NCI-H510A (cell line): ENCODE measurements at places on chromosomes 13 and 19.
A peak's percentile ranks its signal among the peaks of the same experiment; 100 is the strongest.

DNA sequence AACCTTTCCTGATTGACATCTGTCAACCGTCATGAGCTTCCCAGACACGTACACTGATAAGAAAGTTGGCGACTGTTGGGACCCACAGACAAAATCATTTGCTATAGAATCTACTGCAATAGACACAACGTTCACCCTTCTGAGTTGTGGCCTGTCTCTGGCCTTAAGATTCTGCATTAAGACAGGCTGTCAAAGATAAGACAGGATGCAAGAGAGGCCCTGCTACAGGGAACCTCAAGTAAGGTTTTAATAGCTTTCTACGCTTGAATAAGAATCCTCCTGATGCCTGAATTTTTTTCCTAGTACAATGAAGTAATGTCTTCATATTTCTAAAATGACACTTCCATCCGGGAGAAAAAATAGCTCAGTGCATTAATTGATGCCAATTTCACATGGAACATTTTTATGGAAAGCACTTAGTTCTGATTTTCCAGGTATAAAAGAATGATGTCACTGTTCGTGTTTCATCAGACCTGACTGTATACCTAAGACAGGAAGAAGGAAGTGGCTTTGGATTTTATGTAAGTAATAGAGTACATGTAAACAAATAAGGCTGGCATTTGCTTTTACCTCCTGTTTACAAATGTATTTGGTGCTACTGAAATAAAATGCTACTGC, 275.2 kb upstream of the GPC6 start:
- DNase-seq = no peak

DNA sequence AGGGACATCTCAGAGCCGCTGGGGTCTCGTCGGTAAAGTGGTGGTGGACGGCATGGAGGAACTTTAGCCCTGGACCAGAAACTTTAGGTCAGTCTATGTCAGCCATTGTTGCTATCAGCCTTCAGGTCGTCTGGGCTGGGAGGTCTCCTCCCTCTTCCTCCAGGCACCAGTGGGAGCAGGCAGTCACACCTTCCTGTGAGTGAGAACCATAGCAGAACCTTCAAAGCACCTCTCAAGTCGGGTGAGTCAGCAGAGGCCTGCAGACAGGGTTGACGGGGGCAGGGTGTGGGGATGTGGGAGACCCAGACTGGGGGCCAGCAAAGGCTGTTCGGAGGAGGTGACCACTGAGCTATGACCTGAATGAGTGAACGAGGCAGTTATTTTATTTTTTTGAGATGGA, 15.4 kb upstream of the SBNO2 start:
- no peak for DNase-seq

DNA sequence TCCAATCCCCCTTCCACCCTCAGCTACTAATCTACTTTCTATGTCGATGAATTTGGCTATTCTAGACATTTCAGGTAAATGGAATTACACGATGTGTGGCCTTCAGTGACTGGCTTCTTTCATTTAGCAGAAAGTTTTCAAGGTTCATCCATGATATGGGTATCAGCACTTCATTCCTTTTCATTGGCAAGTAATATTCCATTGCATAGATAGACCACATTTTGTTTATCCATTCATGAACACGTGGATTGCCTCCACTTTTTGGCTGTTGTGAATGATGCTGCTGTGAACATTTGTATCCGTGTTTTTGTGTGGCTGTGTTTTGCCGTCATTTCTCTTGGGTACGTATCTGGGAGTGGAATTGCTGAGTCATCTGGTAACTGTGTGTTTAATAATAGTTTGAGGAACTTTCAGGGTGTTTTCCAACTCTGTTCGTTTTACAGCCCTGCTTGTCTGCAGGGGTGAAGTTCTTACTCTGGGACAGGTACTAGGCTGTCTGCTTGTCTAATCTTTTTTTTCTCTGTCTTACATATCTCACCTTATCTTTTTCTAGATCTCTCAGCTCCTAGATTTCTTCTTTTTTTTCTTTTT, 32.5 kb downstream of the MARK4 start:
- DNase-seq = no peak

DNA sequence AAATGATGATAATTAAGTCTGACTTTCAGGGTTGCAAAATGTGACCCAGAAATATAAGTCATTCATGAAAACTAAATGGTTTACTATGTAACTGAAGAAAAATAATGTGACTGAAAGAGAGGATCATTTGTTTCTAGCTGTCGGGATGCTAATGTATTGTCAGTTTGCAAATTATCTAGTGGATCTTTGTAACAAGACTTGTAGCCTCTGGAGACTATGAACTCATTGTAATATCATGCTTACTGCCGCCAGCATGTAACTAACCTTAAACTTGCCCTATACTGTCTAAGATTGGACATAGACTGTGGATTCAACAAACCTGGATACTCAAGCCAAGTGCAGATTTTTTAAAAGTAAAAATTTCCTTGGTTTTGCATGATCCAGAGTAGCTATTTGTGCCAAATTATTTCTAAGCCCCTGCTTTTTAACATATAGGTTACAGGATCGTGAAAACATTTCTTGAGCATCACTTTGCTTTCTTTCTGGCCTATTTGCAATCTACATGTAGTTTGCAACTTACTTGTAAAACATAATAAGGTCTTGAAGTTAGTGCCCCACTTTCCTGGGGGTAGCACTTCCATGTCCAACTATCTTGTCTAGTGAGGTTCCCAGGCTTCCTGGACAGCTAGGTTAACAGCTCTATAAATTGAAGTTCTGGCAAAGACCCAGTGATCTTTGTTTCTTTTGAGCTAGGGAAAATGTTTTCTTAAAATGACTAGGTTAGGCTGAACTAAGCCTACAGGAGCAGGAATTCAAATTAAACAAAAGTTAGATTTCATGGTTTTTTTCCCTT, 3.3 kb upstream of the POSTN start:
- DNase-seq = no peak

DNA sequence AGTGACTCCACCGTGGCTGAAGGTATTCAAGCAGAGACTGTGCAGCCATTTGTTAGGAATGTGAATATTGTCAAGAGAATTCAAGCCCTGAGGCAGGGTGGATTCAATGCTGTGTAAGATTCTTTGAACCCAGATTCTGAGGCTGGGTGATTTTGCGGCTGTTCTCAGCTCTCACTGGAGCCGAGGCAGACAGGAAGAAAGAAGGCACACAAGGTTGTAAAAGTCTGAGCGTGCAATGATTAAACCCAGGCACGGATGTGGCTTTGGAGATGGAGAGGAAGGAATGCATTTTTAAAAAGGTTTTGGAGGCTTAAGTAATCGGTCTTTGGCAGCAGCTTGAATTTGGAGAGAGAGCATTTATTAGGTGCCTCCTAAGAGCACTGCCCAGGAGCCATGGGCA, 187.9 kb downstream of the KATNAL1 start:
- no peak for DNase-seq

GRCh38 chr19:40274585-40275544, 10.3 kb downstream of the AKT2 start:
- DNase-seq = peak; percentile 22

GRCh38 chr19:54168174-54168917, 4.6 kb downstream of the TMC4 start:
- DNase-seq = peak; percentile 66

- no peak for DNase-seq
Measured at GRCh38 chr19:33772102-33772857, 24.4 kb upstream of the KCTD15 start.

DNA sequence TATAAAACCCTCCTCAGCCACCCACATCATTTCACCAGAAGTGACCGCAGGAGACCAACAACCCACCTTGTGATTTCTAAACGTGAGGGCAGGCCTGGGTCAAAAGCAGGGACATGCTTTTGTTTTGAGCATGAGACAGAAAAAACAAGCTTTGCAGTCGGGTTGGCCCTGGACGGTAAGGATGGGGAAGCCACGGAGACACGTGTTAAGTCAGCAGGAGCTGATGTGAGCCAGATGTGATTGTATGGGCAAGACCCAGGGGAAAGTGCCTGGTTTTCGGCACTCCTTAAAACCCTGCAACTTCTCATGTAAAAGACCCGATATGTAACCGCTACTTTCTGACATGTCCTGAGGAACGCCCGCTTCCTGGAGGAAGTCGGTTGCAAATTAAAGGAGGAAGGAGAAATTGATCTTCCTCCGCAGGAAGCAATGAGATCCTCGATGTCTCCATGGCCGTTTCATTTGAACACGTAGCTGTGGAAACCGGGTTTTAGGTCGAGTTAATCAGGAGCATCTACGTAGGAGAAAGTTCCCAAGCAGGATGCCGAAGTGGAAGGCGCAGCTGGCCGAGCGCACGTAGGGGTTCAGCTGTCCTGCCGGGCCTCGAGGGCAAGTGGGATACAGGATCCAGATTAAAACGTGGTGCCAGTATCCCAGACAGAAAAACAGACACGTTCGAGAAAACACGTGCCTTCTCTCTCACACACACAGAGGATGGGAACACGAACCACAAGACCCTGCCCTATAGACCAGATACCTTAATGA, 40.5 kb upstream of the POMP start:
- no peak for DNase-seq

DNA sequence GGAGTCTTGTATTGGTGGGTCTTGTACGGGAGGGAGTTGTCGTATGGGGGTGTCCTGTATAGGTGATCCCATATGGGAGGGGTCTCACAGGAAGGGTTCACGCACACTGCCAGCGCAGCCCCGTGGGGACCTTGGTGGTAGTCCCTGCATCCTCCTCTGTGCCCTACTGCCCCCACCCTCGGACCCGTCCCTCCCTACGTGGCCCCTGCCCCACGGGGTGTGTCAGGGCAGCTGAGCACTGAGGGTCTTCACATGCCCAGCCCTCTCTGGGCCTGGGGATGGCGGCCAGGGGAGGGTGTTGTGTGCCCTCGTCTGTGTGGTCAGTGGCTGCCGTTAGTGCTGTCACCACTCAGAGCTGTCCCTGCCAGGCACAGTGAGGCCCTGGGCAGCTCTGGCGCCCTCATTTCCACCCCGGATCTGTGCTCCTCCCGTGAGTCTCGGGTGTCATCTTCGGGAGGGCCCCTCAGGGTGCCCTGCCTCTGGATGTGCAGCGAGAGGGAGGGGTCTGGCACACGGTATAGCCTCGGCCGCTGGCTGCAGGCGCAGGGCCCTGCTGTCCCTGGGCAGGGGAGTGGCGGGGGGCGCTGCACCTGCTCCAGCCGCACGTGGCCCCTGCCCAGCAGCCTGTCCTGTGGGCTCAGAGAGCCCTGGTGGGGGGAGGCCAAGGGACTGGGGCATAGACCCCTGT, 16.0 kb upstream of the GNA15 start:
- DNase-seq = no peak

- peak; percentile 70 for DNase-seq
Measured at GRCh38 chr19:21463449-21464105, 41.8 kb upstream of the ZNF429 start.

DNA sequence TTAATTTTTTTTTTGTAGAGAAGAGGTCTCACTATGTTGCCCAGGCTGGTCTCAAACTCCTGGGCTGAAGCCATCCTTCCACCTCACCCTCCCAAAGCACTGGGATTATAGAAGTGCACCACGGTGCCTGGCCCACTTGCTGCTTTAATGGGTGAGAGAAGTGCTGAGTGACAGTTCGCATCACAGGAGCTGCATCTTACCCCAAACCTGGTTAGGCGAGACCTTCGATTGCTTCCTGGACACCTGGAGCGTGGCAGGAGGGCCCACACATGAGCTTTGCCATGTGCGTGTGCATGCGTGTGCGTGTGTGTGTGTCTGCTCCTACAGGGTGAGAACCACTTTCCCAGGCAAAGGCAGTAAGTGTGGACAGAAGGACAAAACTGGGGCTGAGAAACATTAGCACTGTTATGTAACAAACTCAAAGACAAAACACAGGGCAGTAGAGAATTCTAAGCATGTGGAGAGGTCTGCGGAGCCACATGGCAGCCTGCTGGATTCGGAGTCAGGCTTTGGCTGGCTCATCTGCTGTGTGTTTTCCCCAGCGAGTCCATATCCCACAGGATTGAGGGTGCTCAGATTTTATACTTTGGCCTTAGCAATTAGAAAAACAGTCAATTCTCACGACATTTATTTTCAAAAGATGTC, 11.7 kb upstream of the MTIF3 start:
- DNase-seq = no peak

GRCh38 chr13:33717775-33718174, 100.2 kb upstream of the RFC3 start:
- no peak for DNase-seq

DNA sequence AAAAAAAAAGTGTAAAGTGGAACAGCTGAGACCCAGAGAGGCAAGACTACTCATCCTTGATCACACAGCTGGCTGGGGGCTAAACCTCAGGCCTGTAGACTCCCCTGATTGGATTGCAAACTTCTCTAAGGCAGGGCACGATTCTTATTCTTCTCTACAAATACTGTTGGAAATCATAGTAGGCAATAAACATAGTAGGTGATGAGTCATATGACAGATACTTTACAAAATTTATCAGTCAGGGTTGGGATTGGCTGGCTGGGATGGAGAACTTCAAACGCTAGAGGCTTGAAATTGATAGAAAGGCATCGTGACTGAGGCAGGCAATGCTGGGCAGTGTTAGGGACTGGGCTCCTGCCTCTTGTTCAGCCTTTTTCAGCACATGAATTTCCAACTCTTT, 5.9 kb upstream of the MATK start:
- DNase-seq = no peak

- no peak for DNase-seq
Measured at GRCh38 chr19:46728208-46728607, 11.3 kb upstream of the PRKD2 start.

DNA sequence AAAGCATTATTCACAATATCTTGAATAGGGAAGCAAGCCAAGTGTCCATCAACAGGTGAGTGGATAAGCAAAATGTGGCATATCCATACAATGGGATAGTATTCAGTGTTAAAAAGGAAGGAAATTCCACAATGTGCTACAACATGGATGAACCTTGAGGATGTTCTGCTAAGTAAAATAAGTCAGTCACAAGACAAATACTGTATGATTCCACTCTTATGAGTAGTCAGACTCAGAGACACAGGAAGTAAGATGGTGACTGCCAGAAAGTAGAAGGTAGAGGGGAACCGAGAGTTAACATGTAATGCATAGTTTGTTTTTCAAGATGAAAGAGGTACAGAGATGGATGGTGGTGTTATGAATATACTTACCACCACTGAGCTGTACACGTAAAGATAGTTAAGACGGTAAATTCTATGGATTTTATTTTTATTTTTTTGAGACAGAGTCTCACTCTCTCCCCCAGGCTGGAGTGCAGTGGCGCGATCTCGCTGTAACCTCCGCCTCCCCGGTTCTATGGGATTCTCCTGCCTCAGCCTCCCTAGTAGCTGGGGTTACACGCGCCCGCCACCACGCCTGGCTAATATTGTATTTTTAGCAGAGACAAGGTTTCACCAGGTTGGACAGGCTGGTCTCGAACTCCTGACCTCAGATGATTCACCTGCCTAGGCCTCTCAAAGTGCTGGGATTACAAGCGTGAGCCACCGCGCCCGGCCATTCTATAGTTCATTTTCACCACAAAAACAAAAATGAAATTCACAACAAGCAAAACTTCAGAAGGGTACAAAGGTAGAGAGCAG, 1.0 kb upstream of the CHAMP1 start:
- no peak for DNase-seq

GRCh38 chr13:36251526-36251925, 37.2 kb upstream of the SOHLH2 start:
- DNase-seq = no peak
